ENCODE measurements at places on chromosomes 4 and X. TPM values are rescaled to one million over a fixed set of nuclear protein-coding genes. Genes with fewer than 3 reads are reported as not detected.

GRCh38 chrX:40531056-40531826, 49.5 kb upstream of the ATP6AP2 start:
- ATAC-seq, result no peak

DNA sequence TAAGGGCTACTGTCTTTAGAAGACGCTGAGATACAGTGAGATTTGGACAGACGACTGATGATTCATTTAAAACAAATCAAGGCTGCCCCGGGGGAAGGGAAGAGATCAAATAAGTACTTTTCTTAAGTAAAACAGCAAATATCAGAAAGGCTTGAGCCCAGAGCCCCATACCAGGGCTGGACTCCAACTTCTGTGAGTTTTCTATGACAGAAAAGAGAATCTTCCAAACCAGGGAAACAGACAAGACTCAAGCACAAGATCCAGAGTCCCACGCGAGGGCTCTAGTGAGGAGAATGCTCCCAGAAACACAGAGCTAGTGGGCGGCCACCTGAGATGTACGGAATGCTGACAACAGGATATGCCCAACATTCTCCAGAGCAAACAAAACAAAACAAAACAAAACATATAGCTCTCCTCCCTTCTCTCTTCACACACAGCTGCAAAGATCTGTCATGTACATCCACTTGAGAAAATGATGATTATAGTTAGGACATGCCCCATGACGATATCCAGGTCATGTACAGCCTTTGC, 13.1 kb downstream of the ACSL1 start:
- no peak for ATAC-seq

GRCh38 chr4:108763226-108763593, 357 bp upstream of the ETNPPL start:
- ATAC-seq, result no peak

DNA sequence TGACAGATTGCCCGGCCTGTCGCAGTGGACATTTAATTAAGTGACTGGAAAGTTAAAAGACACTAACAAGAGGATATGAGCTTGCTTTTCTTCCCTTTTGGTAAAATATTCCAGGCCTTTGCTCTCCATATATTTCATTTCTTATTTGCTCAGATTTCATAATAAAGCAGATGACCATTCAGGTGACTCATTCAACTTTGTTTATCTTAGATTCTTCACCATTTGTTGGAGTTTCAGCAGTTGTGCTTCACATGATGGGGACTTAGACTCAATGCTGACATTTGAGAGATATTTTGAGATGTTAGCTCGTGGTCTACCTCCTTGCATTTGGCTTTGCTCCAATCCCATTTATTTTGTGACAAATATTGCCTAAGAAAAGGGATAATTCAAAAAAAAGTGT, 312.2 kb downstream of the ARHGAP24 start:
- ATAC-seq, result no peak

P2RY10 gene
- 34.6 TPM for total RNA-seq

LIN54 gene
- 20.4 TPM for total RNA-seq

PDE6B gene
- total RNA-seq, result 5.8 TPM

CENPI gene
- 28.1 TPM for total RNA-seq

RRH gene
- total RNA-seq, result 0.42 TPM

GRCh38 chr4:153076861-153077260, 127.4 kb upstream of the TRIM2 start:
- no peak for ATAC-seq

CLDN34 gene
- not detected for total RNA-seq

- ATAC-seq, result peak; percentile 18
These were observed 148.2 kb upstream of the RPS6KA3 start for GRCh38 chrX:20414762-20415445.

DNA sequence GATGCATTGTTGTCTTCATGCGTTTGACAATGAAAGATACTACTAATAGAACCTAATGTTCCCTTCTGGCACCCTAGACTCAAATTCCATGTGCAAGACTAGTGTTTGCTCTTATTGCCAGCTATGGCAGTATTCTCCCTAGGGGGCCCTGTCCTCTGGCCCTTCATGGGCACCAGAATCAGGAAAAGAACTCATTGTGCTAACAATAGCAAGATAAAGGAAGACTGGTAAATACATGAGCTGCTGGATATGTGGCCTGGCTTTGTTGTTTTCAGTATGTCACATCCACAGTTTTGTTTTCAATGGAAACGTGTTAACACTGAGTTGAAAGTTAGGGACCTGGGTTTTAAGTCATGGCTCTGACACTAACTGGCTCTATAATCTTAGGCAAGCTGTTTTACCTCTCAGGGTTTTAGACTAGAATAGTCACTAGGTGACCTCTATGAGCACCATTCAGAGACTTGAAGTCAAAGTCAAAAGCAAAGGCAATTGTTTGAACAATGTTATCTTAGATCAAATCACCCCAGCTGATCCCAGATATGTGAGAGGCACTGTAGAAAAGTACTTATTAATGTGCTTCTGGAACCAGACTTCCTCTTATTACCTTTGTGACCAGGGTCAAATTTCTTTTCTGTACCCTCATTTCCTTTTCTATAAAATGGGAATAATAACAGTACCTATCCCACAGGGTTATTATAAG, 253.7 kb upstream of the DIAPH2 start:
- ATAC-seq, result no peak

GRCh38 chr4:185600801-185601434, 65.6 kb upstream of the PDLIM3 start:
- ATAC-seq, result no peak

- no peak for ATAC-seq
These were observed 346.9 kb downstream of the BCOR start for GRCh38 chrX:39750848-39751247.

DNA sequence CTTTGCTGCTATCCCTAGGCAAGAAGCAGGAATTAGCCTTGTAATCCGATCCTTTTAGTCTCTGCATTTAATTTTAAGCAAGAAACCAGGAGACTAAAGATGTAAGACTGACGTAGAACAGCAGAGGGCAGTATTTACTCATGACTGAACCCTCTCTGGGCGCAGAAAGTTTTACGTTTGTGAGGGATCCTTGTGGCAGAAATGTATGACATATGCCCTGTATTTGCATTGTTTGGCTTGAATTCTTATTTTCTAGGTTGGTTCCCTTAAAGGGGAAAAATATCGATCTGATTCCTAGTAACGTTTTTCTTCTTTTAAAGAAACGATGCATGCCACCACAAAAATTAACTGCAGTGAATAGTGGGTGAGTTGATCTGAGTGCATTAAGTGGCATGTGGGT, 1.3 kb upstream of the FAT4 start:
- no peak for ATAC-seq

MXRA5 gene
- total RNA-seq, result not detected

GRCh38 chr4:88609387-88609786, 17.1 kb downstream of the HERC3 start:
- ATAC-seq, result no peak

VCX gene
- total RNA-seq, result not detected

GRCh38 chr4:39808231-39808749, 110.4 kb downstream of the UBE2K start:
- ATAC-seq, result no peak

GRCh38 chr4:15479089-15479912, 9.6 kb downstream of the CC2D2A start:
- no peak for ATAC-seq

ADH1B gene
- total RNA-seq, result not detected

Data from activated T-helper 17 cell treated with anti-CD3 and anti-CD28 coated beads, Interleukin-2, amount 50 U/mL, for 72 hours (primary cell).